ENCODE measurements at places on chromosomes 16 and 17.

DNA sequence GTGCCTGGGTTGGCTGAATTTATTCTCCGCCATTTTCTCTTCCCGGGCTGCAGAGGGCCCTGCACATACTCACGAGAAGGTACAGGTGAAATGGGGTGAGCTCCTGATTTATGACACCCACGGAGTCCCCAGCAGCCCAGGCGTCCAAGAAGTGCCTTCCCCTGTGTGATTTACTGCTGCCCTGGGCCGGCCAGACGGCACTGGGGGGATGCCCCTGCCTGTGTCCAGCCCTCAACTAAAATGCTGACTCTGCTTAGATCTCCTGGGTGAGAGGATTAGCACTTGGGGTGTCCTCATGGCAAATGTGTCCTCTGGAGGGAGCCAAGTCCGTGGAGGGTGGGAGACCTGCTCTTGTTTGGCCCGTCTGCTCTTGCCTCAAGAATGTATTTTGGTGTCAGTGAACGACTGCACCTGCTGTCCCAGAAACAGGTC lies 132.4 kb downstream of the MAF start:
- no peak for DNase-seq

GRCh38 chr16:14203166-14203565 lies 132.0 kb downstream of the MRTFB start:
- peak; percentile 61 for DNase-seq

GRCh38 chr17:47603830-47604597 lies 45.7 kb upstream of the KPNB1 start:
- DNase-seq: peak; percentile 96

DNA sequence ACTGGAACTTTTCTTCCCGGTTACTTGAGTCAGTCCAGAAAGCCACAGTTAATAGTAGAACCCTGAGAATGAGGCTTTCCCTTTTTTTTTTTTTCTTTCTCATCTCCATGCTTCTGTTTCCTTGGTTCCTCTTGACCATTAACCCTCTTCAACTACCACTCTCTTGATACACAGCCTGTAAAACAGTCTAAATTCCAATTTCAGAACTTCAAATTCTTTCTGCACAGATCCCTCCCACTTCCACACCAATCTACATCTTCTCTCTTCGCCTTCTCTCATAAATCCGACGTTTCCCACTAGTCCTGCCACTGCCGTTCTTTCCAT lies 588 bp downstream of the METTL16 start:
- no peak for DNase-seq

GRCh38 chr16:88442383-88442726 lies 10.7 kb upstream of the ZFPM1 start:
- peak; percentile 72 for DNase-seq

DNA sequence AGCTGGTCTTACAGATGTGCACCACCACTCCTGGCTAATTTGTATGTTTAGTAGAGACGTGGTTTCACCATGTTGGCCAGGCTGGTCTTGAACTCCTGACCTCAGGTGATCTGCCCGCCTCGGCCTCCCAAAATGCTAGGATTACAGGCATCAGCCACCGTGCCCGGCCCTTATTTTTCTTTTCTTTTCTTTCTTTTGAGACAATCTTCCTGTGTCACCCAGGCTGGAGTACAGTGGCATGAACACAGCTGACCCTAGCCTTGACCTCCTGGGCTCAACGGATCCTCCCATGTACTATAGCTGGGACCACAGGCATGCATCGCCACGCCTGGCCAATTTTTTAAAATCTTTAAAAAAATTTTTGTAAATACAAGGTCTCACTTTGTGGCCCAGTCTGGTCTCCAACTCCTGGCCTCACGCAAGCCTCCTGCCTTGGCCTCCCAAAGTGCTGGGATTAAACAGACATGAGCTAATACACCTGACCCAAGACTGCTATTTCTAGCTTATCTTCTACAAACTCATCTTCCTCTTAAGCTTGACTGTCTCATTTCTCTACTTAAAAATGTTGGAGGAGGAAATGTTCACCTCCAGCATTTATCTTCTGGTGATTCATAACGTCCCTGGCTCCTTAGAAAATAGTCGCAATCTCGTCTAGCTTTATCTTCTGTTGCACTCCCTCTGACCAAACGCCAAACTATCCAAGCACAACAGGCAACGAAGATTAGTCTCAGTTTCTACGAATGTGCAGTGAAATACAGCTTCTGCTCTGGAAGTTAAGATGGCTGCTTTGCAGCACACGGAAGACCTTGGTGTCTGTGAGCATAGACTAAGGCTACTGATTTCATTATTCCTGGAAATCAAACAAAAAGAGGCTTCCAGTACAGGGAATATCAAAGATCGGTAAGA lies 8.2 kb upstream of the TMEM94 start:
- DNase-seq: no peak

GRCh38 chr16:55662644-55663031 lies 6.8 kb downstream of the SLC6A2 start:
- no peak for DNase-seq

DNA sequence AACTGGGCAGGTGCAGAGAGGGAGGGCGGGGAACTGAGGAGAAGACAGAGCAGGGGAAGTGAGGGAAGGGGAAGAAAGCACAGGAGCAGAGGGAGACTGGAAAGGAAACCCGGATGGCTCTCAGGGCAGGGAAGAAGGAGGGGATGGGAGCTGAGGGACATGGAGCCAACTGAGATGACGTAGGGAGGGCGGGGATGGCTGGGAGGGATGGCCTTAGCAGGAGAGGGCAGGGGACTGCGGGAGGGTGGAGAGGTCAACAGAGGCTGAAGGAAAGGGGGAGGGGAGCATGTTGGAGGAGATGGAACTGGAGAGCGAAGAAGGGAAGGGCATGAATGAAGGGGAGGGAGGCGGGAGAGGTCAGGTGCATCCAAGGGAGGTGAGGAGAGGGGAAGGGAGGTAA lies 81.9 kb downstream of the KCNJ12 start:
- no peak for DNase-seq

DNA sequence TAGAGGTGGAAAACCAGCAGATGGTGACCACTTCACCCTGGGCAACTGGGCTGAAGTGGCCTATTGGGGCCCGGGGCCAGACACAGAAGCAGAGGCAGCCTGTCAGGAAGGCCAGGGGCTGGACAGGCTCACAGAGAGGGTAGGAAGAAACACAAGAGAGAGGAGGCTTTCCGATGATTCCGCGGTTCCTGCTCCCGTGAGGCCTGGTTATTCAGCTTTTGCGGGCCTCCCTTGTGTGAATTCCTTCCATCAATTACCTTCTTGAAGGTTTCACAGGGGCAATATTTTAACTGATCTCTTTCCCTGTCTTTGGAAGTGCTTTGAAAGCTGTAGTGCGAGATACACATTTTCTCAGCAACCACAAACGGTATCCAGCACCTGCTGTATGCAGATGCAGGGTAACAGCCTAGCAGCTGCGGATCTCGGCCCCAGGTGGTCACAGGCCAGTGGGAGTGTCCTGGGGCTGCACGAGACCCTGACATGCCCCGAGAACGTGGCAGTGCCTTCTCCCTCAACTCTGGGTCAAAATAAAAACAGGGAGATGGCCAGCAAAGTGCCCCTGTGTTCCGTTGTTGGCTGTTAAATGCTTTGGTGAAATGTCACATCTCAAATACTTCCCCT lies 11.6 kb upstream of the CMIP start:
- DNase-seq: no peak

DNA sequence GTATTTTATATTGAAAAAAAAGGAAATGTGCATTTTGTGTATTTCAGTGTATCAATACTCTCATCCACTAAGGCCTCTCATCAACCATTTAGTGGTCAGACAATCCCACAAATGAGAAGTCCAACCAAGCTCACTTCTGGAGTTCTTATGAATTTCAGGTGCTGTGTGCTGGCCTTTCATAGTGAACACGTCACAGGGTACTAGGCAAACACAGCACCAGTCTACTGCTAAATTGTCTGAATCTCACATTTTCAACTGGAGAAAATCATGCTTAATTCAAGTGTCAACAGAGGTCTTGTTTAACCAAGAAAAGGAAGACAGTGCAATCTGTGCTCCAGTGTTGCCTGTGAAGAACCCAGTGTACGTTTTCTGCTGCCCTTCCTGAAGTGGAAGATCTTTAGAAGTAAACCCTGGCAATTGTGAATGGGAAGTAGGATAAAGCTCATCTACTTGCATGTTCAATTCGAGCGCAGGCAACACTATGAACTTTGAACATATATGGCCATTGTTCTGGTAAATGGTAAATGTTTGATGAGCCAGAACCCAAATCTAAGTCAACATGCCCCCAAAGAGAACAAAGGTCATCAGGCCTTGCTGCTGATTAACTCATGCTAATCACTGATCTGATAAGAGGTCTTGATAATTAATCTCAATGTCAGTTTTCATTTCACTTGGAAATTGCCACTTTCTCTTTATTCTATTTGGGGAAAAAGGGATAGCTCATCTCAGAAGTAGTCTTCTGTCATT lies 439.2 kb upstream of the SOX9 start:
- no peak for DNase-seq
